ENCODE measurements at places on chromosomes 2 and 18.

DNA sequence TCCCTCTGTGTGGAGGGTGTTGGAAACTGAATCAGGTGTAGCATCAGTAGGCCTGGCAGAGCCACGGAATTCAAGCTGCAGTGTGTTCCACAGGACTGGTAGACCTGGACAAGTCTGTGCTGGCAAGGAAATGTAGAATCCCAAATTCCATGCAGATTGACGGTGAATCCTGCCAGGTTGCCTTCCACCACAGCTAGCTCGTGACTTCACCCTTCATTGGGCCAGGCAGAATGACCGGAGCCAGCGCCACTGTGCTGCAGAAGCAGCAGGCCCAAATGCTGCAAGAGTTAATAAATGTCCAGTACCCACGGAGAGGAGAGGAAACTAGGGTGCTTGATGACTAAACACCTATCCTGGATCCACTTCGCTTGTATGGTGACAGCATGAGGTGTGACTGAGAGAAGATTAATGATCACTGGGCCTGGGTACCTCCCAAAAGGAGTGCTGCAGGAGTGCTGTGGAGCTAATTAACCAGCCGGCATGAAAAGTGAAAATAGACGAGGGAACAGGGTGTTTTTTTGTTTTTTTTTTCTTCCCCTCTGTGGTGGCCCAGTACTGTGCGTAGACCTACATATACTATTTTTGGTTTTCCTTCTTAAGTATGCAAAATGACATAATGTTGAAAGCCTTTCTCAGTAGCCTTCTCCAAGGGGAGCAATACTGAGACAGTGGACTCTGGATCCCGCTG, 122.2 kb downstream of the TANC1 start:
- no peak for DNase-seq

GRCh38 chr18:71036783-71037182, 747.9 kb downstream of the SOCS6 start:
- DNase-seq, result no peak

DNA sequence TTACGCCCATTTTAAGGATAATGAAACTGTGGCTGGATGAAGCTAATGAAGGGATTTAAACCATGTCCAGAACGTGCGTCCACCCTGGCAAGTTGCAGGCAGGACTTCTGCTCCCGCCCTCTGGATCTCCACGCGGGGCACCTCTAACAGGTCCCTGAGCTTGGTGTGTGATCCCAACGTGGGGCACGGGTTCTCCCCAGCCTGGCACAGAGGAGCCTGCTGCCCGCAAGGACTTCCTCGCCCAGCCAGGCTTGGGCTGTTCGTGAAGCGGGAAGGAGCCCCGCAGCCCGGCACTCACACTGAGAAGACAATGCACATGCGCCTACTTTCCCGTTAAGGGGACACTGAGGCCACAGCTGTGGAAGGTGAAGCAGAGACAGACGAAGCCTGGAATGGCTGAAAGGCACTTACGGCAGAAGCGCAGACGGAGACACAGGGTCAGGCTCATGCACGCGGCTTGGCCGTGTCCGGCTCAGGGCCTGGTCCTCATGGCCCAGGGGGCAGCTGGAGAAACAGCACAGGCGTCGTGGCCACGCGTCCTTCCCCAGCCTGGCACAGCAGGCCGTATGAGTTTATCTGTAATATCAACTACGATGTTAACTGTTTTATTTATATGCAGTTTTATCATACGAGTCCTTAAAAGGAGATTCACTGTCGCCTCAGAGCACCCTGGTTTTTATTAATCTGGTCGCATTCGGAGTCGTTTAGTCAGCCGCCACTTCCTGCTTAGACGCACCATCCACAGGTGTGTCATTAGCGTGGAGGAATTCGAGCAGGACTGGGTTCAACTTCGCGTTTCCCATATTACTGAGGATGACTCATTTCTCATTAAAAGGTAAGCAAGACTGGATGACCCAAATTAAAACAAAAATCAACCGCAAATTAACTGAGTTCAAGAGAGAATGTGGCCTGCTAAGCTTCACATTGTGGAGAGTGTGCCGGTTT, 835.9 kb downstream of the GALR1 start:
- no peak for DNase-seq

- no peak for DNase-seq
These were observed 252.4 kb downstream of the LPIN1 start for GRCh38 chr2:11998626-11999378.

- no peak for DNase-seq
These were observed 69.1 kb upstream of the FOXI3 start for GRCh38 chr2:88521445-88522073.

Measured in activated T-cell treated with anti-CD3 and anti-CD28 coated beads for 1 hour (primary cell).